ENCODE measurements at places on chromosomes 2 and 18.

DNA sequence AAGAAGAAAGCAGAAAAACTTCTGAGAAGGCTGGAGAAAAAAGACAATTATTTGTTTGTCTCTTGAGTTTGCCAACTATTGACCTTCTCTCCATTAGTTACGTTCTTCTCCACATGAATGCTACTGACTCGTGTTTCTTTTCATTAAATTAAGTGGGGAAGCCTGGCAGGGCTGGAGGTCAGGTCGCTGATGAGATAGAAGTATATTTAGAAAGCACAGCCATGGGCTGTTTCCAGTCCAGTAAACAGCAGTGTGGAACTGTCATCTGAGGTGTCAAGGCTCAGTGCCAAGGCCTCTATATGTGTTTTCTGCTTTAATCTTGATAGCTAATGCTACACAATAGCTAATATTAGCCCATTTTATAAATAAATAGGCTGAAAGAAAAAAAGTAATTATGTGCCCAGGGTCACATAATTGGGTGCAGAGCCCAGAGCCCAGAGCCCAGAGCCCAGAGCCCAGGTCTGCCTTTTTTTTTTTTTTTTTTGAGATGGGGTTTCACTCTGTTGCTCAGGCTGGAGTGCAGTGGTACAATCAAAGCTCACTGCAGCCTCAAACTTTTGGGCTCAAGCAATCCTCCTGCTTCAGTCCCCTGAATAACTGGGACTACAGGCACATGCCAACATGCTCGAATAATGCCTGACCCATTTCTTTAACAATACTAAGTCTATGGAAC, 6.3 kb downstream of the MSGN1 start:
- DNase-seq, result no peak

GRCh38 chr2:51918113-51918512, 886.2 kb upstream of the NRXN1 start:
- DNase-seq, result no peak

DNA sequence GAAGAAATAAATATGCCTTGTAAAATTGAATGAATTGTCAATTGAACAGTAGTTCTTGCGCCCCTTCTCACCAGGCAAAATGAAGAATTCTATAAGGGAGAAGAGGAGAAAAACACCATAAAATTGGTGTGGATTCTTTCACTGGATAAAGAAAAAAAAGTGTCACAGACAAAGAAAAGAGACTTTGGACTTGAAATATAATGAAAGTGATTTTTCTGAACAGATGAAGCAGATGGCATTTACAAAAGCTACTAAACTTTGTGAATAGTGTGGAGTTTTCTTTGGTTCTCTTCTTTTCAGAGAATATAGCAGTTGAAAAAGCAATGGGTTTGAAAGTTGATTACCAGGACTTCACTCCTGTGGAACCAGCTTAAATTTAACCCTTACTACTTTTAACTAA, 945.7 kb downstream of the DSC3 start:
- DNase-seq, result no peak

DNA sequence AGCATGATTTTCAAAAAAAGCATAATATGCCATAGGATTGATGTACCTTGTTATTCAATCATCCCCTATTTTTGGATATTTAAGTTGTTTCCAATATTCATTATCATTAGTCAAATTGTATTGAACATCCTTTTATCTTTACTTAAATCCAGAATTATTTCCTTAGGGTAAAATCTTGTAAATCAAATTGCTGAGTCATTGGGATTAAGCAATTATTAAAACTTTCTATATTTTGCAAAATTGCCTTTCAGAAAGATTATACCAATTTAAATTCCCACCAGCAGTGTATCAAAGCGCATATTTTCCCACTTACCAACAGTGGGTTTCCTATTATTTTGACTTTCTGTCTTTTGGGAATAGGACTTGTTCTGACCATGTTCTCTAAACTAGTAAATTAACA, 159.3 kb downstream of the SS18 start:
- DNase-seq, result no peak

DNA sequence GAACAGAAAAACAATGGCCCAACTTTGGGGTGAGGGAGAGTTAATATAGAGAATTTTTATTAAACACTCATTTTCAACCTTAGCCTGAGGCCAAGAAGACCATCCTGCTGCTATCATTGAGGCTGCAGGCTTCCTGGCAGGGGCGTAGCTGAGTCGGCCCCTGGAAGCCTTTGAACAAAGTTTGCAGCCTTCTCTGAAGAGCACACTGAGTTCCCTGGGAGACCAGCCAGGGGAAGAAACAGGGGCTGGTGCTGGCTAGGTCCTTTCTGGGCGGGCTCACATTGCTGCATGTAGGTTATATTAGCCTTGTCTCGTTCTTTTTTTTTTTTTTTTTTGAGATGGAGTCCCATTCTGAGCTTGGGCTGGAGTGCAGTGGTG, 126.8 kb upstream of the HS6ST1 start:
- no peak for DNase-seq

- no peak for DNase-seq
Observed at GRCh38 chr2:48114256-48114655, 208.0 kb upstream of the FBXO11 start.

DNA sequence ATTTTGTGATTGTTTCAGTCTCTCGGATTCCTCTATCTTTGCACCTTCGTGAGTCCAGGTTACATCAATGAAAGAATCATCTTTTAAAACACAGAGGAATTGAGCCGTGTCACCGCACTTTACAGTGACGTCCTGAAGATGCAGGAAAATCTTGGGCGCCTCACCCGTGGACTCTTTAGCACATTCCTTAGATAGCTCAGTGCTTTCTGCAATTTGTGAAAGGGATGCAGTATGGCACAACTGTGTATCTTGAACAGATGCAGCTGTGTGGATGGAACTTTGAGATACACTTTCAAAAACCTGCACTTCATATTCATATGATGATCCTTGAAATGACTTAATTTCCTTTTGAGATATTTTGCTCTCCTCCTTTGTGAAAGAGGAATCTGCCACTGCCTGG, 50.9 kb downstream of the TTN start:
- DNase-seq, result no peak

DNA sequence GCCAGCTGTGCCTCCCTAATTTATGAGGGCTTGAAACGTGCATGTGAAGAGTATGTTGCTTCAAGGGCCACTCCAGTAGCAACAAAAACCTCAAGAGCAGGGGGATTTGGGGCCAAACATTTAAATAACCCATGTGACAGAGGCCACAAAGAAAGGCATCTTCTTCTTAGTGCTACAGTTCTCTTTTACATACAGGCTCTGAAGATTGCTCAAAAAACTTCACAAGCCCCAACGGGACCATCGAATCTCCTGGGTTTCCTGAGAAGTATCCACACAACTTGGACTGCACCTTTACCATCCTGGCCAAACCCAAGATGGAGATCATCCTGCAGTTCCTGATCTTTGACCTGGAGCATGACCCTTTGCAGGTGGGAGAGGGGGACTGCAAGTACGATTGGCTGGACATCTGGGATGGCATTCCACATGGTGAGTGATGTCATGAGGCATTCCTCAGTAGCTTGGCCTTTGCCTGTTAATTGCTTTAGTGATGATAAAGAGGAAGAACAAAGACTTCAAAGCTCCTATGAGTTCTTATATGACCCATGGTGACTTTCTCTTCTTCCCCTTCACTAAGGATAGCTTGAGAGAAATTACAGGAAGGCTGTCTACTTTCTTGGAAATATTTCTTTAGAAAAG, 40.1 kb downstream of the NRP2 start:
- DNase-seq, result no peak

DNA sequence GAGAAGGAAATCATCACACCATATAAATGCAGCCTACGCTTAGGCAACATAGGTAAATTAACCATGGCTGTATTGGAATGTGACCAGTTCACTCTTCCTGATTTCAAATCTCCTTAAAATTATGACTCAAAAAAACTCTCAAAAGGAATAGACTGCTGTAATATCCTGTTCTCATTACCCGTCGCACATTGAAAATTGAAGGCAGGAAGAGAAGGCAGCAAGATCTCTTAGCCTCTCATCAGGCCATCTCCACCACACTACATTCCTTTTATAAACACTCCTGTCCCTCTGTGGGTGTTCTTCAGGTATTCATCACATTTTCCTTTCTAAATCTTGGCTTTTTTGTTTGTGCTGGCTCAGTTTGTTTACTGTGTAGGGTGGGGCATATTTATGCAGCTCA, 83.2 kb downstream of the PPP1R1C start:
- DNase-seq, result no peak

DNA sequence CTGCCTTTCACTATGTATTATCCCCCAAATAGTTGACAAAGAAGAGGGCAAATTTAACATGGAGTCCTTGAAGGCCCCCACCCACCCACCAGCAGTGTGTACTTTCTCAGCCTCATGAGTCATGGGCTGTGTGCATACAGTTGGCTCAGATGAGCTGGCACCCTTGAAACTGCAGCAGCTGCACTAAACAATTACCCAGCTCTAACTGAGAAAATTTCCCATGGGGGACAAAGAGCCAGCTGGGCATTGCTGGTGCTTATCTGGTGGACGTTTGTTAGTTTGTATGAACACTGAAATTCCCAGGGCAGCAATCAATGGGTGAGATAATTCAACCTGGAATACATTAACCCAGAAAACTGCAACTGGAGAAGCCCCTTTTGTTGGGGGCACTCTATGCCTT, 131.7 kb downstream of the GCA start:
- no peak for DNase-seq

DNA sequence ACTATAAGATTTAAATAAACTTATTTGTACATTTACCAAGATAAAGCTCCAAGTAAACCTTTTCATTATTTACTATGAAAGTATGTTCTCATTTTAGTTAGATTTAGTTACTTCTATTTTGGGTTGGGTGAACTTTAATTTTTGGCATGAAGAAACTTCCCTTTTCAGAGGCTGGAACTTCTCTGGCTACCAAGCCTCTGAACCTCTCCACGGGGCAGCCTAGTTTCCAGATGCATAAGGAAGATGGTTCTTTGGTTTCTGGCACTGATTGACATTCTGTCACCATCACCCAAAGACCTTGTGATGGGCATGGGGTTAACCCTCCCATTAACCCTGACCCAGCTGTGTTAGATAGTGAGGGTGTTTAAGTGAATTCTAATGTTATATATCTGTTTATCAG, 17.1 kb downstream of the PSD4 start:
- no peak for DNase-seq

GRCh38 chr2:188524519-188525113, 232.9 kb downstream of the GULP1 start:
- no peak for DNase-seq

GRCh38 chr2:39525636-39526412, 88.7 kb upstream of the MAP4K3 start:
- DNase-seq, result no peak

DNA sequence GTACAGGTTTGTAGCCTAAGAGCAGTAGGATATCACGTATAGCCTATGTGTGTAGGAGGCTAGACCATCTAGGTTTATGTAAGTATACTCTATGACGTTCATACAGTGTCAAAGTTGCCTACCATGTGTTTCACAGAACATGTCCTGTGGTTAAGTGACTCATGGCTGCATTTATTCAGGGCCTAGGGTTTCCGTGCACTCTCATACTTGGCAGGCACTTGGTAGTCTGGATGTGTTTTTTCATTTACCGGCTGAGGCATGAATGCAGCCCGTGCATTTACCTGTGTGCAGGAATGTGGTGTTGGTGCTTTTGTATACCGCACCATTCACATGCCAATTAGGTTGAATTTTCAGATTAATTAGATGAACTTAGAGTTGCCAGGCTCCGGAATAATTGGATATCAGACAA, 43.4 kb downstream of the MYL12B start:
- no peak for DNase-seq

GRCh38 chr2:204274991-204275390, 270.3 kb upstream of the PARD3B start:
- no peak for DNase-seq

- DNase-seq, result no peak
Observed at GRCh38 chr2:117481608-117482007, 332.9 kb upstream of the DDX18 start.

DNA sequence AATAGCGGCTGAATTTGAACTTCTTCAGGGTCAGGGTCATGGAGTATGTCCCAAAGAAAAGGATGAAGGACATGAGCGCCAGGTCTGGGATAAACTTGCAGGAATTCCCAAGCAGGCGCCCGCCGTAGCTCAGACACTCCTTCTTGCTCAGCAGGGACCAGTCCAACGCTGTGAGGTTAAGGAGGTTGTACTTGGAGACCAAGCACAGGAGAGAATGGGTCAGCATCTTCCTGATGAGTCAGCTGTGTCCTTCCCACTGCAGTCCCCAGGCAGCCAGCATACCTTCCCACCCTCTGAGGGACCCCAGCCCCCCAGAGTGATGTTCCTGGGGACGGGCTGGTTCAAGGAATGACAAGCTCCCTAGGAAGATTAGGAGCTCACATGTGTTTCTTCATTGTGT, 40.9 kb downstream of the MTHFD2 start:
- no peak for DNase-seq

- no peak for DNase-seq
Observed at GRCh38 chr2:10658914-10659257, 30.9 kb downstream of the NOL10 start.

- DNase-seq, result no peak
Observed at GRCh38 chr18:336713-337112, 68.9 kb upstream of the THOC1 start.

DNA sequence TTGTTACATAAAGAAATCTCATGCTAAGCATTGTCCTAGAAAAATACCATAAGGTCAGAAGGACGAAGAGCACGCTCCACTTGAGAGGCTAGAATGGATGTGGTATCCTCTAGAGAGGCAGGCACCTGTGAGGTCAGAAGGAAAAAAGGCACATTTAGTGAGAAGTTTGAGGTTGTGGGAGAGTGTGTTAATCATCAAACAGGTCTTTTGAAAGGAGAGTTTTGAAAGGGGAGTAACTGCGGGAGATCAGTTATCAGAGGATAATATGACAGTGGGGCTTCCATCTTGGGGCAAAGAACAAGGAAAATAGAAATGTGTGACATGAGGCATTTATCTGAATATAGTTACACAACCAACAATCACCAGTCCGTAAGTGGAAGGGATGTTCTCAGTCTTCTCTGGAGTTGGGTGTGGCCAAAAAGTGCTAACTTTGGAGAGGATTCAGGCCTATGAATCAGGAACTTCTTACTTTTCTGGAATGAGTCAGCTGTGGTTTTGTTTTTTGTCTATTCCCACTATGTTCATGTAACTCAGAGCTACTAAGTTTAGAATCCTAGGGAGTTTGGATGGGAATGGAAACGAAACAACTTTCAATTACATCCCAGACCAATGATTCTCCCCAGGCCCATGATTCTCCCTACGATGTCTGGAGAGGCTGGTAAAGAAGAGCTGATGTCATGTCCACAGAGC, 451.4 kb upstream of the ST6GAL2 start:
- no peak for DNase-seq

GRCh38 chr2:35114765-35115164, 1240.8 kb upstream of the CRIM1 start:
- no peak for DNase-seq

- DNase-seq, result no peak
Observed at GRCh38 chr2:209872675-209873074, 101.0 kb downstream of the UNC80 start.

GRCh38 chr18:11667578-11667977, 21.5 kb upstream of the GNAL start:
- DNase-seq, result no peak

DNA sequence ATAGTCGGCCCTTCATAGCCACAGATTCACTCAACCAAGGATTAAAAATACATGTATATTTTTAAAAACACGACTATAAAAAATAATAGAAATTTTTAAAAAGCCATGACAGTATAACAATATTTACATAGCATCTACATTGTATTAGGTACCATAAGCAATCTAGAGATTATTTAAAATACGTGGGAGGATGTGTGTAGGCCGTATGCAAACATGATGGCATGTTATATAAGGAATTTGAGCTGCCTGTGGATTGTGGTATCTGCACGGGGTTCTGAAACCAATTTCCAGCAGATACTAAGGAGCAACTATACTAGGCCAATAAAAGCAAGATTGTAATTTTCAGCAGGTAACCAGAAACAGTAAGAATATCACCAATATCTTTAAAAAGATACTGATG, 5.9 kb downstream of the ORC4 start:
- DNase-seq, result no peak

Data from cortex of kidney (tissue), 1 donor.